ENCODE measurements at places on chromosomes 3 and 15.

- no peak for DNase-seq
These were observed 211.9 kb downstream of the CADM2 start for GRCh38 chr3:85170646-85171045.

- no peak for DNase-seq
These were observed 96.7 kb downstream of the ATP10A start for GRCh38 chr15:25766417-25766816.

DNA sequence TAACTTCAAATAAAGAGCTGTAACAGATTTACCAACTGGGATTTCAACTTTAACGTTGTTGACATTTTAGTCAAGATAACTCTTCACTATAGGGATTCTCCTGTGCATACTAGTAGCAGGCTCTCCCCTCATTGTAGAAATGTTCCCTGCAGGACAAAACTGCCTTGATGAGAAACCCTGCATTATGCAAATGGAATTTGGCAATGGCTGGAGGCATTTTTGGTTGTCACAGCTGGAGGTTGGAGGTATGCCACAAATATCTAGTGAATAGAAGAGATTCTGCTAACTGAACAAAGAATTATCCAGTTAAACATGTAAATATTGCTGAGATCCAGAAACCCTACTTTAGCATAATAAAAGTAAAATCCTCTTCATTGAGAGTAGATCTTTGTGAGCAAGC lies 928.8 kb upstream of the ALCAM start:
- DNase-seq = no peak

- DNase-seq = no peak
These were observed 61.8 kb downstream of the SLC7A14 start for GRCh38 chr3:170524073-170524472.

GRCh38 chr15:80308002-80308401 lies 56.0 kb upstream of the CTXND1 start:
- DNase-seq = no peak

DNA sequence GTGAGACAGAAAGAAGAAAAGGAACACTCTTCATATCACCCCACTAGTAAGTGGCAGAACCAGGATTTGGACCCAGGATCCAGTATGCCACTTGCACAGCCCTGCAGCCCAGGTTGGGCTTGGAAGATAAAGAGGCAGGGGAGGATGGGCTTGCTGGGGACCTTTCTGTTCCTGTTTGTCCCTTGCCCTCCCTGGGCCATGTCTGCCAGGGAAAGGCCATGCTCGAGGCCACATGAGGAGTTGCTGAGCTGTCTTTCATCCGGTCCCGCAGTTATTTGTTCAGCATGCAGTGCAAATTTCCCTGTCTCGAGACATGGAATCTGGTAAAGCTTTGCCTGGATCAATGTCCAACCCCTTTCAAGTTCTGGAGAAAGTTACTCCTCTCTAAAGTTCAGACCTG lies 116.0 kb upstream of the MRPS22 start:
- no peak for DNase-seq

DNA sequence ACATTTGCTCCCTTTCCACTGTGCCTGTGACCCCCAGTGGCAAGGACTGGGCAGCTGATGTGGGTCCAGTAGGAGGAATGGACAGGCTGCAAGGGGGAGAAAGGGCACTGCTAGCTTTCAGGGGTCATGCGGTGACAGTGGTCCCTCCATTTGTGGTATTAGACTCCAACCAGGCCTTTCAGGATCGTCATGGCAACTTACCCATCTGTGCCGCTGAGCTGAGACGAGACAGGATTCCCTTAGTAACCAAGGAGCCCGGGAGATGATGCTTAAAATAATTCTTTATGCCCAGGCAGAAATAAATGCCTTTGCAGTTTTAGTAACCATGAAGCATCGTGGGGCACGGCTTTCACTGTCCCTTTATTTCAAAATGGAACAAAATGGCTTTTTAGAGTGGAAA lies 15.9 kb upstream of the MRPL3 start:
- no peak for DNase-seq

Measured in activated CD8-positive, alpha-beta memory T cell treated with anti-CD3 and anti-CD28 coated beads, Interleukin-2, amount 10 ng/mL, durations not matched to agents 7 days and 5 days (primary cell).